ENCODE measurements at places on chromosomes 3 and 15.

DNA sequence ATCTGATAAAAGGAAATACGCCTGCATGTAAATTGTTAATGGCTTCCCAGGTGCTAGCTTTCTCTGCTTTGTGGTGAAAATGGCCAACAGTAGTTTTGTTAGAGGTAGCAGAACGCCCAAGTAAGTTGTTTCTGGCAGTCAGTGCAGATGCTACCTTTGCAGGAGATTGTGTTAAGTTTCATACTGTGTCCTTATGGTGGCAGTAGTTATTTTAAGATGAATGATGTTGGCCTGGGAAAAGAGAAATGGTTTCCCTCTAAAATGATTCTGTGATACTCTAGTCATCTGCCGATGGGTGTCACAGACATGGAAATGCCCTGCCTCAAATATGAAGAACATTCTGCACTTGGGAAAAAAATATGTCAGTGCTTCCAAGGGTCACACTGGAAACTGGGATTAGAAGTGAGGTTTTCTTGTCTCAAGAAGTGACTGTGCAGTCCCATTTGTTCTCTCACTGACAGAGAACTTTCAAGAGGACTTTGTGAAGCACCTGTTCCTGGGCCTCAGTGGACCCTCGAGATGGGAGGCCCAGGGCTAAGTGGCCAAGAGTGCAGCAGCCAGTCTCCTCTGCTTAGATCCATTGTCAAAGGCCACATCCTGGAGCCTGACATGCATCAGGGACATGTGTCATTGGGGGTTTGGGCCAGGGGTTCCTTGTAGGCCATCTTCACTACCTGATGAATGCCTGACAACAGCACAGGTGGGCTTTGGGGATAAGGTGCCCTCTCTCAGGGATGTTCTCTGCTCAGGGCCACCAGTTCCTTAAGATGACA is 393.3 kb downstream of the CACNA2D3 start:
- DNase-seq, result no peak

GRCh38 chr15:51191072-51191670 is 96.5 kb upstream of the TNFAIP8L3 start:
- DNase-seq, result no peak

GRCh38 chr3:3699816-3700633 is 99.2 kb upstream of the LRRN1 start:
- DNase-seq, result no peak

DNA sequence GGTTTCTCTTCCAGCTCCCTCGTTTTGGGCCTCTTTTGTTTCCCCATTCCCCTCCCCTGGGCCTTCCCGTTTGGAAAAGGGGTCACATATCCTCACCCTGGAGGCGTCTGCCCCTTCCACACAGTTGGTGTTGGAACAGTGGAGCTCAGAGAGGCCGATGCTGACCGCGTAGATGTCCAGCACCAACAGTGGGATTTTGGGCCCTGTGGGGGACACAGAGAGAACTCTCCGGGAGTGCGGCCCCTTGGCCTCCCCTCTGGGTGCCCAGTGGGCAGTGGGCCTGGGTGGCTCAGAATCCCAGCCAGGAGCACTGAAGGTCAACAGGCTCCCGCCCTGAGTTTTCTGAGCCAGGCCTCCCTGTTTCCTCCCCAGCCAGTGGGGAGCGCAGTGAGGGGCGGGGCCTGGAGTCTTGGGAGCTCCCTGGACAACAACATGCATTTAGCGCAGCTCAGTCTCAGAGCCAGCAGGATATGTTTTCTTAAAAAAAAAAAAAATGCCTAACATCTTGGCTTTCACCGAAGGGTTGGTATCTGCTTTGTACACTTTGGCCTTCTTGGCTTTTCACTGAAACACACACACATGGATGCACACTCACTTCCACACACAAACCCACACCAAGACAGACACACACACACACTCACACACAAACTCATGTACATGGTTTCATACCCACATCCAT is 670 bp upstream of the ISLR start:
- DNase-seq, result no peak

DNA sequence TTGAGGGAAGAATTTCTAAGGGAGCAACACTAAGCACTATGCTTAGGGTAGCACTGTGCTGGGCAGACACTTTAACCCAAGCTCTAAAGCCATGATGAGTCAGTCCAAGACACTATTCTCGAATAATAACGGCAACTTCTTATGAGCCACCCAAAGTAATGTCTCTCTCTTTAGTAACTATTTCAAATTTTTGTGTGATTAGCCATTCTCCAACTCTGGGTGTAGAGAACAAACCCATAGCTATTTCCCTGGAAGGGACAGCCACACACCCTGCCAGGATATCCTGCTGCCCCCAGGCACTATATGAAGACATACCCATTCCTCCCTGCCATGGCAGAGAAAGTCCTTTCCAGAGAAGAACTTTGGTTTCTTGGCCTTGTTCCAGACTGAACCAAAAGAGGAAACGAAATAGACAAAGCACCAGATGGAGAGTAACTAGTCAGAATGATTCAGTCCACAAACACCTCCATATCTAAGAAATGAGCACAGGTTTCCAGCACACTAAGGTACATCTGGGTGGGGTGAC is 384.9 kb upstream of the THBS1 start:
- DNase-seq, result no peak

GRCh38 chr3:99674086-99674789 is 35.8 kb downstream of the COL8A1 start:
- DNase-seq, result no peak

- no peak for DNase-seq
Measured at GRCh38 chr3:56137415-56137814, 330.9 kb downstream of the ERC2 start.

DNA sequence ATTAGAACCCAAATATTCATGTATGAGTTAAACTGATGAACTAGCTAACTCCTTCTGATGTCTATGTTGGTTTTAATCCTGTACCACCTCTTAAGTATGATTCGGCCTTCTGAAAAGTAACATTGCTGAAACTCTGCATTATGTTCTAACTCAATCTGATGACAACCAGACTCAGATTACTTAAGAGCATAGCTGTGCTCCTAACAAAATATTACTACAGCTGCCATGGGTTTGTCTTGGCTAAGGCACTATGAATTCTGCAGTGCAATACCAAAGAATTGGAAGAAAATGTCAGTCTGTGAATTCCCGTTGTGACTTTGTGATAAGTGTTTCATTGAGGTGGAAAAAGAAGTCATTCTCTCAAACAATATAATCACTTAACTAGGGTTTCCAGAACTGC is 224.4 kb downstream of the ZMAT3 start:
- DNase-seq, result no peak

DNA sequence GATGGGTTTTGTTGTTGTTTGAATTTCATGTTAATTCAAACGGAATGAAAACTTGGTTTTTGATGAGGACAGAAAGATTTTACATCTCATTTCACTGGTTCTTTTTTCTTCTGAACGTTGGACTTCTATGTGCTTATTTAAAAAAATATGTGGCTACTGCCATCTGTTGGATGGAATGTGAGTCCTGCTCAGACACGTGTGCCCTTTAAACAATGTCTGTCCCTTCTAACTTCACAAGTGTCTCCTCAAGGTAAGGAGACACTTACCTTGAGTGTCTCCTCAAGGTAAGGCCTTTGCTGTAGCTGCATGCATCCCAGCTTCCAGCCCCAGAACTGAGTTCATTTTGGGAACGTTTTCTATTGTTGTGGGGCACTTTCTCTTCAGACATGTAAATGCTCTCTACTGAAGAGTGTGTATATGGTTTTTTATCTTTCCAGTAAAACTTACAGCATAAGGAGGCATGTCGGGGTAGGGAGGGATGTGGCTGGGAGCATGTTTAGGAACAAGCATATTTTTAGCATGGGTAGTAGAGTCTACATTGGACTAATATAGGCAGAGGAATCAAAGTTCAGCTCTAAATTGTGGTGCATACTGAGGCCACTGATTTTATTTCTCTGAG is 63.1 kb upstream of the UBE3A start:
- peak; percentile 37 for DNase-seq

DNA sequence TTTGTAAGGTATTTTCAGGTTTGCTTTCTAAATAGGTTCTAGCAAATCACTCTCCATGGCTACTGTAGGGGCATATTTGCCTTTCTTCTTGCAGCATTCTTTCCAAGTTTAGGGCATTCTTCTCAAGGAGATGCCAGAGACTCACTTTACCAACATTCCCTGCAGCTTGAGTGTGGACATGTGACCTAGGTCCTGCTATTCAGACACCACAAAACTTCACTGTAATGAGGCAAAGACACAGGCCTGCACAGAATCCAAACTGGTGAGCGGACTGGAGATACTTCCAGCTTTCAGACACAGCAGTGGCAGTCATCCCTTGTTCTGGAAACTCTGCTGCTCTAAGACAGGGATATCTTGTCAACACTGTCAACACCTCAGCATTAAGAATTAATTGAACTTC is 146.4 kb upstream of the PFN2 start:
- DNase-seq, result no peak

- DNase-seq, result no peak
Measured at GRCh38 chr15:61226361-61227256, 2.5 kb downstream of the RORA start.

DNA sequence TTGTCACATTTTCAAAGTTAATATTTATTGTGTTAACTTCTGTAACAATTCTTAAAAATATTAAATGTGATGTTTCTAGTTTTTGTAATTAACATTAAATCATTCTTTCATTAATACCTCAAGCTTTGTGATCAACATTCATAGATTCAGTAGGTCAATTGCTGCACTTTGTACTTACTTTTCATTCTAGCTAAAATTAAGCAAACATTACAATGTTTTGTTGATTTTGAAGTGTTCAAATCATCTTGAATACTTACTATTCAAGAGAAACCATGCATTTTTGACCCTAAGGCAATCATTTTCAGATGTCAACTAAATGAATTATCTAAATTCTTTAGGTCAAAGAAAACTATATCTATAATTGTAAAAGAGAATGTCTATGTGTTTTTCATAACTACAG is 933.1 kb downstream of the NAALADL2 start:
- no peak for DNase-seq

Data from Caco-2 (cell line).